Left ventricle myocardium superior (tissue), 1 donor: ENCODE measurements at places on chromosomes 4 and X. TPM values are rescaled to one million over a fixed set of nuclear protein-coding genes. Genes with fewer than 3 reads are reported as not detected.

The CHRDL1 gene
- total RNA-seq, result 4.4 TPM

The OTUD6A gene
- not detected for total RNA-seq

The USP9X gene
- total RNA-seq, result 51.7 TPM

The FRYL gene
- 40.2 TPM for total RNA-seq

The HPRT1 gene
- total RNA-seq, result 23.9 TPM

The SPANXC gene
- not detected for total RNA-seq
